GM13977 (cell line): ENCODE measurements at places on chromosomes 1 and 21.

DNA sequence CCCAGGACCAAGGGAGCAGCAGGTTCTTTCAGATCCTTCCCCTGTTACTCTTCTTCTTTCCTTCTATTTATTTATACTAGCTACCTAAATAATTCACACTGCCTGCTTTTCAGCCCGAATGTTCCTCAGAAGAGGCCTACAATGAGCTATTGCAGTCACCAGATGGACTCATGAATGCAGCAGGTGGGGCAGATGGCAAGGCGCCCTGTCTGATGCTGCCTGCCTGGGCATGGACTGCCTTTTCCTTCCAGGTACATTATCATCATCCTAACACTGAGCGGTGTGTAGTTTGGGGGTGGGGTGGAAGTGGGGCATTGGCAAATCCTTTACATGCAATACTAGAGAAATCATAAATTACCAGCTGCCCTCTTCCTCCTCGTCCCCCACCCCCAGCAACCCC, 17.6 kb downstream of the ESRRG start:
- no peak for DNase-seq

- no peak for DNase-seq
Measured at GRCh38 chr1:87950369-87950768, 621.7 kb downstream of the LMO4 start.

GRCh38 chr1:27521336-27521831, 31.4 kb upstream of the WASF2 start:
- DNase-seq, result no peak

DNA sequence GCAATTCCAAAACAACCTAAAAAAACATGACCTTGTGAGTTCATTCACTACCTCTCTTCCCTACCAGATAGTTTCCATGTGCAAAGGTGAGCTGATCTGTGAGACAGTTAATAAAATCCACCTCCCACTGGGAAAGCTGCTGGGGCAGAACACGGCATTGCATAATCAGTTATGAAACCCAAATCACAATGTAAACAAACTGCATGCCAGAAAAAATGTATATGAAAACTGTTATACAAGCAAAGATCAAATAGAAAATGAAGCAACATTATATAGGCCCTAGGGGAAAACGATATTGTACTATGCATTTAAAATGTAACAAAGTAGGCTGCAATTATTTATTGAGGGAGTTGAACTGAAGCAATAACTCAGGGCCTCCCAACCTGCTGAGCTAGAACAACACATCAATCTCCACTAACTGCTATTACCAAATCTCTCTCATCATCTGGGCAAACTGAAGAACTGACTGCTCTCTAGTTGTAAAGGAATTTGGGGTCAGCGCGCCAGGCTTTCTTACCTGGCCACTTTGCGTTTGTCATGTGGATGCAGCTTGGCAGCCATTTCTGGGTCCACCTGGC, 31.0 kb downstream of the TRIT1 start:
- DNase-seq, result no peak

GRCh38 chr1:103949779-103950178, 200.1 kb downstream of the AMY1C start:
- no peak for DNase-seq

DNA sequence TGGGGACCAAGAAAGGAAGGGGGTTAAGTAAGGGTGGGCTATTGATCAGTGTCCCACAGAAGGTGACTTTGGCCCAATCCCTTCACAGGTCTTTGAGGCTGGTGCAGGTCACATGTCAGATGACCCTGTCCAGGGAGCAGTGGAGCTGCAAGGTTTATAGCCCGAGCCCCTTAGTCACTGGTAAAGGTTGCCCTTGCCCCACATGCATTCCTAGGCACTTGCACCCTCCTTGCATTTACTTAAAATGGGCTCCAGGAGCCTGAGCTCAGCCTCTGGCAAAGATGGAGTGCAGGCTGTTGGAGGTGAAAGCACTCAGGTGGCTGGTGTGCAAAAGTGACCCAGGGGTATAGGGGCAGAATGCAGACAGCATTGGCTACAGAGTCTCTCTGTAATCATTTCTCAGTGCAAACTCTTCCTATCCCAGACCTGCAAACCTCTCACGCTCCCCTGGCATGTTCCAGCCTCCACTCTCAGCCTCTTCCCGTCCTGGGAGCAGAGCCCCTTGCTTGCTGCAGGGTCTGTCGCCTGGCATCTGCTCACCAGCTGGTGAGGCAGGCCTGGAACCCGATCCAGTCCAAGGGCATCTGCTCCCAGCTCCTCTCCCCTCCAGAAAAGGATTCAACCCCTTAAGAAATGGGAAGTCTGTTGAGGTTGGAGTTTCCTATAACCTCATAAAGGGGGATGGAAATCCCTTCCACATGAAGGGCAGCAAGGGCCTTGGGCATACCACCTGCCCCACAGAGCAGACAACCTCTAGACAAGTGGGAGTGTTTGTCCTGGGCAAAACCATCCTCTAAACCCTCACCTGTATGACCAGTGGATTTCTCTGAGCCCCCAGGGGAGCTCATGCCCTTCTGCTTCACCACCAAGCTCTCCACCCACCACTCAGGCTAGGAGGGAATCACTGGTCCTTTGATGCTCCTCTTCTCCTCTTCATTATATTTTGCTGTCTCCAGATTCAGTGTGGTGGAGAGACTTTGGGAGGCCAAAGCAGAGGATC, 23.1 kb upstream of the PTPRF start:
- DNase-seq, result no peak

DNA sequence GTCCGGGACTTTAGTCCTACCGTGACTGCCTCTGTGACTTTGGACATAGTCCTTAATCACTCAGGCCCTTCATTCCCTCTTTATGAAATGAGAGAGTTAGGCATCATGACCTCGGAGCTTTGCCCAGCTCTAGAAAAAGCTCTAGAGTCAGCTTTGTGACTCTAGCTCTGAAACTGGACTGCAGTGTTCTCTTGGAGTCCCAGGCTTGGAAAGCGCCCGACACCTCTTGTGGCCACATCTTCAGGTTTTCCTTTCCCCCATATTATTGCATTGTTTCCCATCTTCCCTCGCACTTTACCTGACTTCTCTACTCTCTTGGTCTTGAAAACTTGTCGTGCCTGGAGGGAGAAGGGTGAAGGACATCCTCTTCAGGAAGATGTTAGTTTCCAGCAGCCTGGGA, 12.5 kb upstream of the AMIGO1 start:
- no peak for DNase-seq

- DNase-seq, result no peak
Measured at GRCh38 chr1:229093238-229093540, 177.7 kb upstream of the RAB4A start.

- DNase-seq, result no peak
Measured at GRCh38 chr1:110283677-110284076, 55.5 kb upstream of the RBM15 start.

GRCh38 chr1:23108918-23109533, 59.6 kb downstream of the LUZP1 start:
- no peak for DNase-seq

DNA sequence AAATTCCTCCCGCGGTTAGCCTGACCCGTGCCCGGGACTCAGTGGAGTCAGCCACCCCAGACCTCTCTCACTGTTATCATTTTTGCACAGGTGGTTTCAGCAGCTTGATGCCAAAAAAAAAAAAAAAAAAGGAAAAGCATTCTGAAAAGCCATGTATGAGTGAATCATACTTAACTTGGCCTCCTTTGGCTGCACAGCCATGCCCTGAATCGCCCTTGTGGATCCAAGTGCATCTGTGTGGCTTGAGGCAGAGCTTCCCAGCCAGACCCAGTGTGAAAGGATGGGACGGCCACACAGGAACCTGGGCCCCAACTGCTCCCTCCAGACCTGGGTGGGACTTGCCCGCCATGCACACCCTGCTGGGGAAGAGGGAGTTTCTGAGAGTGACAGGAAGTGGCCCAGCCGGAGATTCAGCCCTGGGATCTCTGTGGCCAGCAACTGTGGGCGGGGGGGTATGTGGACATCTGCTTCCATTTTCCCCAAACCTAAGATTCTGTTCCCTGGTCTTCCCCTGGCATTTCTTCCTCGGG, 8.6 kb downstream of the YBEY start:
- DNase-seq, result peak; percentile 65

- DNase-seq, result no peak
Measured at GRCh38 chr1:94296018-94296417, 58.6 kb upstream of the ARHGAP29 start.

DNA sequence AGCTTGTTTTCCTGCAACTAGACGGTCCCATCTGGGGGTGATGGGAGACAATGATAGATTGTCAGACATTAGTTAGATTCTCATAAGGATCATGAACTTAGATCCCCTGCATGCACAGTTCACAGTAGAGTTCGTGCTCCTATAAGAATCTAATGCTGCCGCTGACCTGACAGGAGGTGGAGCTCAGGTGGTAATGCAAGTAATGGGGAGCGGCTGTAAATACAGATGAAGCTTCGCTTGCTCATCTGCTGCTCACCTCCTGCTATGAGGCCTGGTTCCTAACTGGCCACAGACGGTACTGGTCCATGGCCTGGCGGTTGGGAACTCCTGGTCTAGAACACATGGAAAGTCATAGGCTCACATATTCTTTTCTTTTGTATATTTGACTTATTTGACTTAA, 42.0 kb downstream of the NIBAN1 start:
- DNase-seq, result no peak

DNA sequence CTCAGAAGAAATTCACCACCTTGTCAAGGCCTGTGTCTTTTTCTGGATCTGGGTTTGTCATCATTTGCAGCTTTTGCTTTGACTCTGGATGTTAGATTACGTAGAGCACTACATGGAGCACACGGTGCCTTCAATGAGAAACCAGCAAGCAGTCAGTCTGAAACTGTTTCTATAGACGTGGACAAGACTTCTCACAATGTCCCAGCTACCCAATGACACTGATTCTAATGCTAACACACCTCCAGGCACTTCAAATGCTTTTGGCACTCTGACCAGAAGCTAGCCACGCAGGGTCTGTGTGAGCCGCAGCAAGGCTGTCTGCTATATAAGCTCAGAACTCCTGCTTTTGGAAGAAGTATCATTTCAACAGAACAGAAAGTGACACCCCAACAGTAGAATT, 38.2 kb downstream of the ITPKB start:
- peak; percentile 68 for DNase-seq

GRCh38 chr21:45989355-45990048, 7.9 kb downstream of the COL6A1 start:
- no peak for DNase-seq

DNA sequence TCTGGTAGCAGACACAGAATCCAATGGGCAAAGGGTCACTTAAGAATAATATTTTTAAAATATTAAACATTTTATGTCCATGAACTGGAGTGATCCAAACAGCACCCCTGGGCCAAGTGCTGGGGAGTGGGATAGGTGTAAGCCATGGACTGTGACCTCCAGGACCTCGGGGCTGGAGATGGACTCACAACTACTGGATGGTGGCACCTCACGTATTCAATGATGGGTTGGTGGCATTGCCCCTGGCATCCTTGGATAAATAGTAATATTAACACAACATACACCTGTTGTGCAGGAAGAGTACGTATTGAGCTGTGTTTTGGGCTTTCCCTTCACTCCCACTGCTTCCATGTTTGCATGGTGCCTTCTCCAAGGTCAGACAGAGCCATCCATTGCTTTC, 39.3 kb upstream of the TENT5C start:
- DNase-seq, result no peak

- DNase-seq, result no peak
Measured at GRCh38 chr1:206657751-206658150, 22.4 kb downstream of the DYRK3 start.

GRCh38 chr1:224052772-224053171, 61.1 kb upstream of the FBXO28 start:
- no peak for DNase-seq

GRCh38 chr1:159207080-159207479, 2.4 kb downstream of the ACKR1 start:
- no peak for DNase-seq

GRCh38 chr1:183023146-183023600, at the start of gene LAMC1:
TSS of gene LAMC1 (plus strand) at chr1:183023420. CDS start at chr1:183023717, 297 bp downstream.
- peak; percentile 88 for DNase-seq

DNA sequence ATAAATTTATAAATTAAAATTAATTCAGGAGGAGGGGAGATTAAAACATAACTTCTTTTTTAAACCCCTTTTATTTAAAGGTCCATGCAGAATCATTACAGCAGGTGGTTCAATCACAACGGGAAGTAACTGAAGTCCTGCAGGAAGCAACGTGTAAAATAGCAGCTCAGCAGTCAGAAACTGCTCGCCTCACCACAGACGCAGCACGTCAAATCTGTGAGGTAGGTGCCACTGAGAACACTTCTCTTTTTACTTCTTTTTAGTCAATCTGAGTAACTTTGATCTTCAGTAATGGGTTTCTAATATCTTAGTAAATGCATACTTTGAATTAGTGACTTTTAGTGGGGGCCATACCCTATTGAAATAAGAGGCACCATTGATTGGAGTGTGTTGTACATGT, 87.0 kb downstream of the CEP350 start:
- DNase-seq, result no peak

DNA sequence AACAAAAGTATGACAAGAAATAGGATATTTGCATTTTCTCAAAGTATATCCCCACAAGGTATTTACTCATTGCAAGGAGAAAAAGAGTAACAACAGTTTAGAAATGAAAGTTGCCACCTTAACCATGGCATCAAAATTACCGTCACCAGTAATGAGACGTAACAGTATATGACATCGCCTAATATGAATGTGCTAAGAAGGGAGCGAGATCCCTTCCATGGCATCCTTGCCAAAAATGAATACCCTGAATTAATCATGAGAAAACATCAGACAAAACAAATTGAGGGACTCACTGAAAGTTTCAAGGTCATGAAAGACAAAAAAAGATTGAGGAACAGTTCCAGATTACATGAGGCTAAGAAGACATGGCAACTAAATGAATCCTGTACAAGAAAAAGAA, 78.9 kb upstream of the MROH9 start:
- no peak for DNase-seq

GRCh38 chr1:171017426-171017825, 73.3 kb upstream of the FMO3 start:
- DNase-seq, result no peak

- no peak for DNase-seq
Measured at GRCh38 chr1:45765999-45766792, 15.7 kb upstream of the IPP start.

GRCh38 chr1:41799723-41800122, 119.0 kb downstream of the HIVEP3 start:
- no peak for DNase-seq

DNA sequence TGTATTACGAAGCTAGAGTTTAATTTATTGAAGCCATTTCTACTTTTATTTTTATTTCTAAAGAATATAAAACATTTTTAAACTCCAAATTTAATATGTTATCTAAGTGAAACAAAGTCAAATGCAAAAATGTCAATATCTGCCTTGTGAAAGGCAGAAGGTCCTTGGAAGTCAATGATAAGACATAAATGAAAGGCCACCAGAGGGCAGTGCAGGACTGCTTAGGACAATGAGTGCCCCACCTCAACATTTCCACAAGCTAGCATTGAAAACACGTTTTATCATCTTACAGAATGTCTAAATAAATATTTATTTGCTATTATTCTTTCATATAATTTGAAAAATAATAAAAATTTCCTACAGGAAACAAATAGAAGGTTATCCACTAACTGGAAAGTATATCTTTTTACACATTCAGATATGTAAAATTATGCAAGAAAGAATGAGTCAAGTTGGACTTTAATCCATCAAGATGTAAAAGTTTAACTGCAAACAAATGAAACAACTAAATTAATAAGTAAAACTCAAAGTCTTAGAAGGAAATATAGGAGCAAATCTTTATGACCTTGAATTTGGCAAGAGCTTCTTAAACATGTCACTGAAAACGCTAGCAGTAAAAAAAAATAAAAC, 140.1 kb upstream of the FMN2 start:
- peak; percentile 61 for DNase-seq
